ENCODE measurements at places on chromosomes 5 and 9.

GRCh38 chr5:167602067-167602466, 689.4 kb upstream of the WWC1 start:
- DNase-seq: no peak

GRCh38 chr5:146426853-146427618, 20.1 kb upstream of the TCERG1 start:
- DNase-seq: peak; percentile 46

- no peak for DNase-seq
These were observed 214.6 kb upstream of the CCNH start for GRCh38 chr5:87627363-87627762.

- DNase-seq: peak; percentile 73
These were observed 35.5 kb upstream of the GLRX start for GRCh38 chr5:95858023-95858461.

DNA sequence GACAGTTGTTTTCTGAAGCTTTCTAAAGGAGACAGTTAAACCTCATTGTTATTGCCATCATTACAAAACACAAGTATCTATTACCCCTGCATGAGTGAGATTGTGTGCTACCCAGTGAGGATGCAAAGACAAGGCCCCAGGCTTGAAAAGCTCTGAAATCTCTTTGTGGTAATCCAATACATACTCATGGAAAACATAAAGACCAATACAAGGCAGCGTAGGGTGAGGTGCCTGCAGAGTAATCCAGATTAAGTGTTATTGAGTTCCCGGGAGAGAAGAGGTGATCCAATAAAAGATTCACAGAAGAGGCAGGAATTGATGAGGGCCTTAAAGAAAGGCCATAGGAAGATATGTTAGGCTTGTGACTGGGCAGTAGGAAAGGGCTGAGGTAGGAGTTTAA, 150.1 kb downstream of the MEF2C start:
- DNase-seq: no peak

GRCh38 chr9:102631559-102631958, 363.6 kb upstream of the CYLC2 start:
- peak; percentile 1 for DNase-seq

All from LHCN-M2 (cell line).